ENCODE measurements at places on chromosomes 11 and 22.

- no peak for DNase-seq
These were observed 64.8 kb downstream of the LRRC4C start for GRCh38 chr11:41394521-41395195.

GRCh38 chr11:133029107-133029506 lies 503.2 kb downstream of the OPCML start:
- no peak for DNase-seq

DNA sequence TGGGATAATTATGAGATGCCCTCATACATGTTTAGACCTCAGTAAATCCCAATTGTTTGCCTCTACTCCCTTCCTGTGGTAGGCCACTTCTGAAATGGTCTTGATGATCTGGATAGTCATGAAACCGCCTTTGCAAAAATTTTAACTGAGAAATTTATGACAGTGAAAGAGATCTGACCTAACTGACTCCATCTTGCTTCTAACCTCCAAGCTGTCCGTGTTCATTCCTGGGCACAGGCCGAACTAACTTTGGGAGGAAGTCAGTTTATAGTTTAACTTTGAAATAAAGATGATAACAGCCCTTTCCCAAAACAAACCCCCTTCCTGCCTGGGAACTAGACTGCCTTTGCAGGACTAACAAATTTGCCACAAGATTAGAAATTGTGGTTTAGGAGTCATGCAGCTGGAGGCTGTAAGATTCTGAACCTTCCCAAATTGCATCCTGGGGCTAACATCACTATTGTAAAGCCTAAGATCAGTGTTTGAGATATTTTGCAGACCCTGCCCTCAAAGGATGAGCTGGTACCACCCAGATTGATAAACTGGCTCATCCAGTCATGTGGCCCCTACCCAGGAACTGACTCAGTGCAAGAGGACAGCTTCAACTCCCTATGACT lies 19.9 kb upstream of the CTR9 start:
- no peak for DNase-seq

DNA sequence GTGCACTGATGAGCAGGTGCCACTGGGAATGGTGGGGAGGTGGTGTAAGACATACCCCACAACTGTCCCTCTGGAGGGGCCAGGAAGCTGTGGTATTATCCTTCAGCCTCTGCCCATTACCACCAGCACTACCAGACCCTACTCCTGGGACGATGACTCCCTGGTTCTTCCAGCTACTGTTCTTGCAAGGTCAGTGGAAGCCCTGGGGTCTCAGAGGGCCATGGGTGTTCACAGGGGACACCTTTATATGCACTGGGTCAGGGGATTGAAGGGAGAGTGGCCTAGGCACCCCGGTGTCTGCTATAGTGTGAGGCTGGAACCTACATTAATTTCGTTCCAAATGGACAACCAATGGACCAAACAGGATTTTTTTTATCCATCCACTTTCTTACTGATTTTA lies 102.1 kb downstream of the RPS6KA4 start:
- no peak for DNase-seq

Measured in omental fat pad (tissue), 4 donors.